ENCODE measurements at places on chromosomes 3 and 15.
A peak's percentile ranks its signal among the peaks of the same experiment; 100 is the strongest.

- DNase-seq = no peak
Measured at GRCh38 chr15:39638041-39638440, 57.2 kb downstream of the THBS1 start.

GRCh38 chr15:27993544-27993943 is 105.6 kb downstream of the OCA2 start:
- no peak for DNase-seq

DNA sequence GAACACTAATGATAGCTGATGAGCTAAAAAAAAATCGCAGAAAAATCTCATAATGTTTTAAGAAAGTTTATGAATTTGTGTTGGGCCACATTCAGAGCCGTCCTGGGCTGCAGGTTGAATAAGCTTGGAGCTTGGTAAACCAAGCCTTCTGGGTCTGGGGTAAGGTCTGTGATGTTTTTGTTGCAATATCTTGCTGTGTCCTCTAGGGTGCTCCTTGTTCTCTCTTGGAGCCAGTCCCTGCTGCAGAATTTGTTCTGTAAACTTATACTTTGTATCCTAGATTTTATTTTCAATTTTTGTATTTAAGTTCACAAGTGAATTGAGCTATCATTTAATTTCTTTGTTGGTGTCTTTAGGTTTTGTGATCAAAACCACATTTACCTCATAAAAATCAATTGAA is 143.7 kb downstream of the NR1D2 start:
- no peak for DNase-seq

- DNase-seq = no peak
Measured at GRCh38 chr3:141384157-141384556, 15.9 kb downstream of the ZBTB38 start.

GRCh38 chr3:190119461-190120268 is 1.0 kb downstream of the P3H2 start:
- DNase-seq = no peak

DNA sequence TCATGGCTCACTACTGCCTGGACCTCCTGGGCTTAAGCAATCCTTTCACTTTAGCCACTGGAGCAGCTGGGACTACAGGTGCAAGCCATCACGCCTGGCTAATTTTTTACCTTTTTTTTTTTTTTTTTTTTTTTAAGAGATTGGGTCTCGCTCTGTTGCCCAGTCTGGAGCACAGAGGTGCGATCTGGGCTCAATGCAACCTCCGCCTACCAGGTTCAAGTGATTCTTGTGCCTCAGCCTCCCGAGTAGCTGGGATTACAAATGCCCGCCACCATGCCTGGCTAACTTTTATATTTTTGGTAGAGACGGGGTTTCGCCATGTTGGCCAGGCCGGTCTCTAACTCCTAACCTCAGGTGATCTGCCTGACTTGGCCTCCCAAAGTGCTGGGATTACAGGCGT is 50.7 kb upstream of the MELTF start:
- no peak for DNase-seq

GRCh38 chr3:18424213-18424728 is 868 bp downstream of the SATB1 start:
- peak; percentile 38 for DNase-seq

DNA sequence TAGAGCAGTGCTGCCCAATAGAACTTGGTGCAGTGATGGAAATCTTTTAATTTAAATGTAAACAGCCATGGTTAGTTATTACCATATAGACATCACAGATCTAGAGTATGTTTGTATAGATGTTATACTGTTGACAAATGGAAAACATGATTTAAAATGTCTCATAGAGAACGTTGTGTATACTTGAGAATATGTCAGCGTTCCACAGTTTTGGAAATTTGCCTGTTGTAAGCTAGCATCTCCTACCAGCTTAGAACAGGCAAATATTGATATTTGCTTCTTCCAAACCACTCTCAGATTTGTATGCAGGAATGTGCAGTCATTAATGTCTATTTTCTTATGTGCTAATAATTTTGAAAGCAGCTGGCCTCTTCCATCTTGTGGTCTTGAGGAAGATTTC is 8.4 kb upstream of the LXN start:
- DNase-seq = no peak

GRCh38 chr3:120454076-120454689 is 3.4 kb upstream of the FSTL1 start:
- DNase-seq = no peak

GRCh38 chr3:15743587-15744009 is 54.2 kb downstream of the ANKRD28 start:
- DNase-seq = no peak

DNA sequence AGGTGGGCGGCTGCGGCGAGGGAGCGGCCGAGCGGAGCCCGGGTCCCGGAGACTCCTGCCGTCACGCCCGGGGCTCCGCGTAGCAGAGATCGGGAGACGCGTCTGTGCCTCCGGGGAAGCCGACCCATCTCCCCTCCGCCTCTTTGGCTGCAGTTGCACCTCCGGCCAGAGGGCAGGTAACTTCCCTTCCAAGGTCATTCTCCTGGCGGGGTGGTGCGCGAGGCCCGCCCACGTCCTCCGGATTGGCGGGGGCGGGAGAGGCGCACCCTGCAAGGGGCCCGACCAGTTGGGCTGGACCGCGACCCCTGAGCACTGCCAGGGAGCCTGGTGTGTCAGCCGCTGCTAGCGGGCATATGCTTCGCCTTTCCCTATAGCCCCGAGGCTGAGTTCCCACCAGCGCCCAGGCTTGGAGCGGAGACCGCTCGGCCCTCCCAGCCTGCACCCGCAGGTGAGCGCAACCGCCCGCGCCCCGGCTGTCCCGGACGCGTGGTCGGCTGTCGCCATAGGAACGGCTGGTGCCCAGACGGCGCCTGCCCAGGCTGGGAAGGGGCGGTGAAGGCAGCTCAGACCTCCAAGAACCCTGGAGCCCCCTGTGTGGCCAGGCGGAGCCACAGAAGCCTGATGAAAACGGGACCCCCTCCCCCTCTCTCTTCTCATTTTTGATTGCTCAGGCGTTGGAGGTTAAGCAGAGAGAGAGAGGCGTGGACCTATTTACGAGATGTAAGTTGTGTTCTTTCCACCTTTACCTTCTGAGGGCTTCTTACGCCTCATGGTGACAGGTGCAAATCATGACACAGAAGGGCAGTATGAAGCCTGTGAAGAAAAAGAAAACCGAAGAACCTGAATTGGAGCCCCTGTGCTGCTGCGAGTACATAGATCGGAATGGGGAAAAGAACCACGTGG is 453 bp downstream of the ZDHHC23 start:
- DNase-seq = peak; percentile 48

GRCh38 chr3:21734746-21735145 is 16.3 kb downstream of the ZNF385D start:
- DNase-seq = no peak

DNA sequence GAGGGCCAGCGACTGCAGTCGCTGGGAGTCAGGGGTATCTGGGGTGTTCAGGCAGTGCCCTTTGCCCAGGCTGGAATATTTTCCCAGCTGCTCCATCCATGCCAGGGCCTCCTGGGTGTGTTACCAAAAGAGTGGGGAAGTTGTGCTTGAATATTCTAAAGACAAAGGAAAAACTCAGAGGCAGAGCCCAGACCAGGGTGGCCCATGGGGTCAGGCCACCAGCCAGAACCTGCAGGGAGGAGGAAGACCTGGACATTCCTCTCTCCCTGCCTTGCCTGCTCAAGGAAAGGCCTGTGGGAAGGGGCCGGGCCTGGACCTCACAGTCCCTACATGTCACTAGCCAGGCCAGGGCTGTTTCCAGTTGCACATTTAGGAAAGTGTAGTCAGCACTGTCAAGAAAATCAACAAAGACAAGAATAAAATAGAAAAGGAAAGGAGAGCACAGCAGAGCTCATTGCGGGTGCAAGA is 16.0 kb upstream of the KLF15 start:
- DNase-seq = no peak

- no peak for DNase-seq
Measured at GRCh38 chr3:107212618-107213017, 164.6 kb upstream of the CCDC54 start.

DNA sequence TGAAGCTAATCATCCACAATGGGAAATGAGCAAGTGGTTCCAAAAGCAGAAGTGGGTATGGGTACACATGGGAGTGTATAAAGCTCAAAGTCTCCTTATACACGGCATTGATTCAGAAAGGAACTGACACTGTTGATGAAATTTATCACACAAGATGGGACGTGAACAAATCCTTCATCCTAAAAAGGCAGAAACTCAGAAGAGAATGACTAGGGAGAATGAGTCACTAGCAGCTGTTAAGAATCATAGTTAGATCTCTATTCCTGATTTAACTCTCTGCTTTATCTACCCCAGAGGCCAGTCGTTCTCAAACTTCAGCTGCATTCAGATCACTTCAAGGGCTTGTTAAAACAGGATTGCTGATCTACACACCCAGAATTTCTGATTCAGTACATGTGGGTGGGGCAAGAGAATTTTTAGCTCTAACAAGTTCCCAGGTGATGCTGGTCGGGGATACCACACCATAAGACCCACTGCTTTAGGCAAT is 97.7 kb upstream of the PHLDB2 start:
- no peak for DNase-seq

- DNase-seq = no peak
Measured at GRCh38 chr3:171770689-171771620, 39.3 kb downstream of the PLD1 start.

DNA sequence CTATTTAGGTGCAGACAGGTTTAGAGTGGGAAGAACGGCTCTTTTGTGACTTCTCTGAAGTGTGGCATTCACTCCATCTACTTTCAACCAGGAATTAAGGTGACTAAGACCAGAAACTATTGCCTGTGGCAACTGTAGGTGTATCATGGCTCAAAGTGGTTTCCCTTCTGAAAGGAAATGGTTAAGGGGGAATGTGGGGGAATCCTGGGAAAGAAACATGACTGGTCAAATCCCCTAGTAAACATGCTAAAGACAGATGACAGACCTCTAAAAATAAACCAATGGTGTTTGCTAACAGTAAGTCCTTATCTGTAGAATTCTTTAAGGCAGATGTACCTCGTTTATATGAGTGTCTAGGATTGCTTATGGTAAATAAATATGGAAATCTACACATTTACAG is 56.9 kb downstream of the MEGF11 start:
- DNase-seq = no peak

- no peak for DNase-seq
Measured at GRCh38 chr3:190339130-190339529, 16.9 kb upstream of the CLDN1 start.

DNA sequence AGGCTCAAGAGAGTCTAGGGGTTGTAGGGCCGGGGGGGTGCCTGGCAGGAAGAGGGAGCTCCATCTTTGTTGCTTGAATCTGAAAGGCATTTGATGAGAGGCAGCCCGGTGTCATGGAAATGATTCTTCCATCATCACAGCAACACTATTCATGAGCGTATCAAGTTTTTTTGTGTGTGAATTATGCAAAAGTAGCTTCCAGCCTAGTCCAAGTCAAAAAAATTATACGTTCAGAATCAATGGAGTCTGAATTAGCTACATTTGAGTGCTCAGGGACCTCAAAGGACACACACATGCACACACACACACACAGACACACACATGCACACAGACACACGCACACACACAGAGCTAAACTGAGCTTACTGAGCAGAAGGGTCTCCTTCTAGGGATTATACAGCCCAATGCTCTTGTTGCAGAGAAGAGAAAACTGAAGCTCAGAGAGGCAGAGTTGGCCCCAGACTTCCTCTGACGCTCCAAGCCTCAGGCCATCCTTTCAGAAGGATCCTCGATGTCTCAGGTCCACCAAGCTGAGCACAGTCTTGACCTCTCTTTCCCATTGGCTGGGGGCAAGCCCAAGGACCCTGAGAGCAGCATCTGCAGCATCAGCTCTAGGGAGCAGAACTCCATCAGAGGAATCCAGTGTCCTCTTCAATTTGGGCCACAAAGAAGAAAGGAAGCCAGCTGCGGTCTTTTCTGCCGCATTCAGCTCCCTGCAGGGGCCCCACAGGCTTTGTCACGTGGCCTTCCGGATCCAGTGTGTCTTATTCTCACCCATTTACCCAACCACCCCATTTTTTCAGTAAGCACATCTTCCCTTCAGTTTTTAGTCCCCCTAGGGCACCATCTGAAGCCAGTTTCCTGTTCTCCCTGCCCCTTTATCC is 228.0 kb downstream of the UACA start:
- peak; percentile 61 for DNase-seq

DNA sequence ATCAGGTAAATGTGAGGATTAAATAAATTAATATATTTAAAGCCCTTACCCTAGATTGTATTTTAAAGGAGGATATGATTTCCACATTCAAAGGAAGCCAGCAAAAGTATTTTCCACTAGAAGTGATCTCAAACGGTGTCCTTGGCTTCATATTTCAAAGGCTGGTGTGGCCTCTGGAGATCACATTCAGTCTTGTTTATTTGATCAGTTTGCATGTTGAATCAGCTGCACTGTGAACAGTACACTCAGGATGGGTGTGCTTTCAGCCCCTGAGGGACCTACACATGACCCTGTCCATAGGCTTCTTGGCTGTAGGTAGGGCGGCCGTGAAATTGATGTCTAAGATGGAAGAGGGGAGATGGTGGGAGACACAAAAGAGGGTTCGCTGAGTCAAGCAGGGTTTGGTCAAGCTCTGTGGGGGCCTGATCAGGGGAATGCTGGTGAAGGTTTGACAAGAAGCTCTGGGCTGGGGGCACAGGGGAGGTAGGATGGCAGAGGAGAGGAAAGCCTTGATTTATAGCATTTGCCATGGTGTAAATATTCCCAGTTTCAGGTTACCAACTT is 21.9 kb downstream of the CYP8B1 start:
- DNase-seq = no peak

GRCh38 chr3:189516039-189516438 is 115.2 kb upstream of the TP63 start:
- DNase-seq = no peak

DNA sequence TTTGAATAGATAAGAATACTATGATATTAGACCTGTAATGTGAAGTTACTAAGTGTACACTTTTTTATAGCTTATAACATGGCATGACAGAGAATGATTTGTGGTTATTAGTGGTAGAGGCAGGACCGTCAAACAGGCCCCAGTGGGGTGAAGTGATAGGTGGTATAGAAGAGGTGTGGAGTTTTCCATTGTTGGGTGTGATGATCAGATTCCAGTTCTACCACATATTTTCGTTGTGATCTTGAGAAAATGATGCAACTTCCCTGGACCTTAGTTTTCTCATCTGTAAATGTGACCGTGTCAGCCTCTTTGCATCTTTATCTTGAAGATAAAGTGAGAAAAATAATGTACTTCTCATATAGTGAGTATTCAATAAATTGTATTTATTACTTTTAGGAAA is 30.3 kb upstream of the UTS2B start:
- DNase-seq = no peak

- peak; percentile 29 for DNase-seq
Measured at GRCh38 chr3:184786280-184786941, 25.6 kb upstream of the VPS8 start.

Data from stimulated activated CD4-positive, alpha-beta T cell treated with anti-CD3 and anti-CD28 coated beads, Interleukin-2, amount 100 ng/mL, for 24 hours (primary cell).